ENCODE measurements at places on chromosomes 3 and 15.

GRCh38 chr15:89766357-89767311 lies 9.5 kb upstream of the MESP2 start:
- no peak for DNase-seq

DNA sequence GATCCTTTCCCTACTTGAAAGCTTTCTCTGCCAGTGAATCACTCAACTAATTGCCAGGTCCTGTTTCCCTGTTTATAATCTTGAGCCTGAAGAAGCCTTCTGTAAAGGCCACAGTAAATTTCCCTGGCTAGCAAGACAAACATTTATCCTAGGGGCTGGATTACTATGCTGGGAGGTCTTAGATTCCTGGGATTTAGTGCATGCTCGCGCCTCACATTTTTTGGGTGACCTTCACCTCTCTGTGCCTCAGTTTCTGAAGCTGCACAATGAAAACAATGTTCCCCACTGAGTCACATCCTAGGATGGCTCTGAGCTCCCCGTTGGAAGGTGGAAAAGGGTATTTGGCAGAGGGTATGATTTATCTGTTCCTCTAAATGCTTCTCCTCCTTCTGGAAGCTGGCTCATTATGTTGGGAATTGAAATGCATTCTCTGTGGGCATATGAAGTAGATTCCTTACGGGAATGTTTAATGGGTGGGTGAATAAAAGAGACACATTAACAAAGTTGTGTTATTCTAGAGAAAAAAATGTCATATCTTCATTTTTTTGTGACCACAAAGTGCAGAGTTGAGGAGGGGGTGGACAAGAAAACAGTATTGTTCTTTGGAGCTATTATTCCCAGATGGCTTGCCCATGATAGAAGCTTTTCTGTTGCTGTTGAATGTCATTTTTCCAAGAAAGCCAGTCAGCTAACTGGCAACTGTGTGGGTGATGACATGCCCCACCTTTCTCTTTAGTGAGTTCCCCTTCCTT lies 32.4 kb downstream of the LSM3 start:
- DNase-seq, result no peak

DNA sequence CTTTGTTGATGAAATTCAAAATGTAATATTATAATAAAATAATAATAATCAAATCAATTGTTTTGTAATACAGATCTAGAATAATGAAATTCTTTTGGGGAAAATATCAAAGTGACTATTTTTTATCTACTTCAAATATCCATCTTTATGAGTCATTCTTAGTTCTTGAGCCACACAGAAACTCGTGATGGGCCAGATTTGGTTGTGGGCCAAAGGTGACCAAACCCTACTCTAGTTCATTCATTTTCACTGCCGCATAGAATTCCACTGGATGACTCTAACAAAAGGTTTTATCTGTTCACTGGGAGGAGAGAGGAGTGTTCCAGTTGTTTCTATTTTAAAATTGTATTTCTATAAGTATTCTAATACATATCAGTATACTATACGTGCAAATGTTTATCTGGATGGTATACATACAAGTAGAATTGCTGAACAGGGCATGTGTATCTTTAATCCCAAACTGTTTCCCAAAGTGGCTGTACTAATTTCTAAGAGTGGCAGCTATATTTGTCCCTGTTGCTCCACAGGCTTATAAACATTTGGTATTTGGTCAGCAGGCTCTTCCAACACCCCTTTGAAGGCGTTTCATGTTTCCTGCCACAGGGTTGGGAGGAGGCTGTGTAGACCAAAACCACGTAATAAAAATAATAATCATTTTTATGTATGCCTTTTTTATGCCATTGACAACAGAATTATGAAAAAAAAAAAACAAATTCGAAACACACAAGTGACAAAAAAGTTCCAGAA lies 7.3 kb upstream of the RTP3 start:
- no peak for DNase-seq

DNA sequence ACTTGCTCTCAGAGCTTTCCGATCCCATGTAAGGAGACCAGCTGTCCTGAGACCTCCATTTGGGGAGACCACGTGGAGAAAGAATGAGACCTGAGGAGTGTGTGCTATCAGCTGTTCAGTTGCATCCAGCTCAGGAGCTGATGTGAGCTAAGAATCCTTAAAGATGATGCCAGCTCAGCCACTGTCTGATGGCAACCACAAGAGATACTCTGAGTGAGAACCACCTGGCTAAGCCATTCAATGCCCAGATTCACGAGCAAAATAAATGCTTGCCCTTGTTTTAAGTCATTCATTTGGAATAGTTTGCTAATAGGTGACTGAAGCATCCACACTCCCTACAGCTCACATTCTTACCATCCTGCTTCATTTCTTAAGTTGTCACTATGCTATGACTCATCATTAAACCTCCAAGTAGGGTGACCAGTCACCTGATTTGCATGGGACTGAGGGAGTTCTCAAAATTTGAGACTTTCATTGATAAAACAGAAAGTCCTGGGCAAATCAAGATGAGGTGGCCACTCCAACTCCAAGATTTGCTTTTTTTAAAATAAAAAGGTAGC lies 56.4 kb downstream of the SPTSSB start:
- no peak for DNase-seq

DNA sequence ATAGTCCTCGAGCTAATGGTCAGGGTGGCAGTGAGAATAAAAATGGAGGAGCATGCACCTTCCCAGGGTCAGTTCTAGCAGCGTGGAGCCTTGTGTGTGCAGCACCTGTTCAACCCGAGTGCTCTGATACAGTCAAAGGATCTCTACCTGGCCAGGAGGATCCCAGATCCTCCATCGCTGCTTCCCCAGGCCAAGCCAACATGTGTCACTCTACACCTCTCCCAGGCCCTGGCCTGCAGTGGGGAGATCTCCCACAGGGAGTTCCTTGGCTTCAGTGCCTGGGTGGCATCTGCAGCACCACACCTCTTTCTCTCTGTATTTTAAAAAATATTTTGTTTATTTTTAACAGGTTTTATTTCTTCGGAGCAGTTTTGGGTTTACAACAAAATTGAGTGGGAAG lies 414.8 kb upstream of the C2CD4B start:
- no peak for DNase-seq

GRCh38 chr3:115246461-115247020 lies 99.5 kb upstream of the ZBTB20 start:
- DNase-seq, result no peak

- DNase-seq, result no peak
Observed at GRCh38 chr3:135503065-135503759, 462.3 kb upstream of the PPP2R3A start.

- no peak for DNase-seq
Observed at GRCh38 chr3:146503461-146504202, 34.3 kb upstream of the PLSCR2 start.

Measured in activated T-cell treated with anti-CD3 and anti-CD28 coated beads for 4 hours (primary cell).